Cardiac muscle cell (in vitro differentiated cells and primary cell): ENCODE measurements at places on chromosomes 6 and 20. TPM values are rescaled to one million over a fixed set of nuclear protein-coding genes. Genes with fewer than 3 reads are reported as not detected.

- no peaks in the 10 kb centered on the region for H3K27me3 ChIP-seq
- H3K4me3 ChIP-seq: no peak overlapping the region
- no peak overlapping the region for H3K27ac ChIP-seq
- H3K36me3 ChIP-seq: no peaks in the 10 kb centered on the region
- no peak for DNase-seq
These were observed 66.6 kb downstream of the IPCEF1 start for GRCh38 chr6:154289818-154290508.

GRCh38 chr20:6719369-6719721 is 48.1 kb upstream of the BMP2 start:
- H3K4me3 ChIP-seq: no peak overlapping the region
- no peaks in the 10 kb centered on the region for H3K27me3 ChIP-seq
- no peak for DNase-seq
- no peaks in the 10 kb centered on the region for H3K36me3 ChIP-seq

DNA sequence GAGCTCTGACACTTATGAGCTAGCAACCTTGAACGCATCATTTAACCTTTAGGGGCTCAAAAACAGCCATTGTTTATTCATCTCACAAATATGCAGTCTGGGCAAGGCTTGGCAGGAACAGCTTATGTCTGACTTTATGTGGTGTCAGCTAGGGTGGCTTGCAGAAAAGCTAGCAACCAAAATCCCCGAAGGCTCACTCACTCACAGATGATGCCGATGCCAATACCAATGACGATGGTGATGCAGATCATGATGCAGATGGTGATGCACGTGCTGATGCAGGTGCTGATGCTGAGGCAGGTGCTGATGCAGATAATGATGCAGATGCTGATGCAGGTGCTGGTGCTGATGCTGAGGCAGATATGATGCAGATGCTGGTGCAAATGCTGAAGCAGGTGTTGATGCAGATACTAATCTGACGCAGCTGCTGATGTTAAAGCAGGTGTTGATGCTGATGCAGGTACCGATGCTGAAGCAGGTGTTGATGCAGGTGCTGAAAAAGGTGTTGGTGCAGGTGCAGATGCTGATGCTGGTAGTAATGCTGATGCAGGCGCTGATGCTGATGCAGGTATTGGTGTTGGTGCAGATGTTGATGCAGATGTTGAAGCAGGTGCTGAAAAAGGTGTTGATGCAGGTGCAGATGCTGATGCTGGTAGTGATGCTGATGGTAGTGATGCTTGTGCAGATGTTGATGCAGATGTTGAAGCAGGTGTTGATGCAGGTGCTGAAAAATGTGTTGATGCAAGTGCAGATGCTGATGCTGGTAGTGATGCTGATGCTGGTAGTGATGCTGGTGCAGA is 195.6 kb downstream of the NFATC2 start:
- H3K27me3 ChIP-seq: no peaks in the 10 kb centered on the region
- no peaks in the 10 kb centered on the region for H3K4me1 ChIP-seq
- H3K27ac ChIP-seq: no peak overlapping the region
- H3K36me3 ChIP-seq: no peaks in the 10 kb centered on the region
- no peak overlapping the region for H3K4me3 ChIP-seq

CLPSL2 gene
- total RNA-seq: not detected in 2 replicates

CD109 gene
- total RNA-seq: 1.7 and 2.1 TPM in 2 replicates
